ENCODE measurements at places on chromosomes 3 and 15.

- no peak for DNase-seq
These were observed 26.4 kb downstream of the ANXA2 start for GRCh38 chr15:60371175-60372051.

GRCh38 chr3:154324919-154325318 lies 632 bp upstream of the DHX36 start:
- no peak for DNase-seq

DNA sequence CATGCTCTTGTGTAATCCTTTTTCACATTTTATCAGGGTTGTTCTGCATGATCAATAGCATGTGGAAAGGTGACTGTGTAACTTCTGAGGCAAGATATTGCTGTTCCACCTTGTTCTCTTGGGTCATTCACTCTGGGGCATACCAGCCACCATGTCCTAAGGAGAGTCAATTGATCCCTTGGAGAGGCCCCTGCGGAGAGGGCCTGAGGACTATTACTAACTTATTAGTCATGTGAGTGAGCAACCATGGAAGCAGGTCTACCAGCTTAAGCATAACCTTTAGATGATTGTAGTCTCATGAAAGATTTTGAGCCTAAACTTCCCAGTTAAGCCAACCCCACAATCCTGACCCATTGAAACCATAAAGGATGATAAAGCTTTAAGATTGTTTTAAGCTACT lies 22.0 kb upstream of the COL6A5 start:
- DNase-seq, result no peak

DNA sequence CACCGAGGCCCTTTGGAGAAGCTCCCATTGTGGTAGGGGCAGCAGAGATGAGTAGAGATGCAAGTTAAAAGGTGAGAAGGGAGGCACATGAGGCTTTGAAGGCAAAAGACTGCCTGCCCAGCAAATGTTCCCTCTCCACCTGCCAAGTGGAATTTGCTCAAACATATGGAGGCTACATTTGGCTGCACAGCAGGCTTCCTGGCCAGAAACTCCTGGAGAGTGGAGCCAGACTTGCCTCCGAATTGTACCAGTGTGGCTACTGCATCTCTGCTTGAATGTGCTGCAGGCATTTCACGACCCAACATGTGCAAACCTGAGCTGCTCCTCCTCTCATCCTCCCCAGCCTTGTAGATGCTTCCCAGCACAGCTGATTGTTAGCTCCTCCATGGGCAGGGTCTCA lies 229.2 kb downstream of the ZNF621 start:
- no peak for DNase-seq

GRCh38 chr3:152403632-152404066 lies 134.9 kb downstream of the MBNL1 start:
- no peak for DNase-seq

DNA sequence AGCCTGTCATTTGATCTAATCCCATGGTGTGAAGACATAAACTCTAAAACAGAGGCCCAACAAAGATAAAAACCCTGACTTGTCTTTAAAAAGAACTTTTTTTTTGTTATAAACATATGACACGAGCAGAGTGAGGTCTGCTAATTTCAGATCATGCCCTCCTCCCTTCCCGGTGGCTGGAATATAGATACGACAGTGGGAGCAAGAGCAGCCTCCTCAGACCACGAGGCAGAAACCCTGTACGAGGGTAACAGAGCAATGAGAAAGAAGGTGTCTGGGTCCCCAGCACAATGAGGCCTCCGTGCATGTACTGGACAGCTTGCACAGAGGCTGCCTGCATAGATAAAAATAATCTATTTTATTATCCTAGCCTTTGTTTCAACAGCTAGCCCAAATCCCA lies 5.8 kb downstream of the TPRA1 start:
- DNase-seq, result no peak

- no peak for DNase-seq
These were observed 2.2 kb upstream of the CX3CR1 start for GRCh38 chr3:39282057-39282456.

GRCh38 chr3:191476066-191476772 lies 15.3 kb downstream of the PYDC2 start:
- no peak for DNase-seq
